Testis (tissue), 5 donors: ENCODE measurements at places on chromosomes 3 and 15.

GRCh38 chr3:7190095-7190494 lies 329.2 kb downstream of the GRM7 start:
- DNase-seq: no peak

- peak; percentile 7 for DNase-seq
These were observed 28.4 kb downstream of the CHDH start for GRCh38 chr3:53817809-53818208.

GRCh38 chr15:84783493-84784251 lies 33.5 kb upstream of the ALPK3 start:
- no peak for DNase-seq

DNA sequence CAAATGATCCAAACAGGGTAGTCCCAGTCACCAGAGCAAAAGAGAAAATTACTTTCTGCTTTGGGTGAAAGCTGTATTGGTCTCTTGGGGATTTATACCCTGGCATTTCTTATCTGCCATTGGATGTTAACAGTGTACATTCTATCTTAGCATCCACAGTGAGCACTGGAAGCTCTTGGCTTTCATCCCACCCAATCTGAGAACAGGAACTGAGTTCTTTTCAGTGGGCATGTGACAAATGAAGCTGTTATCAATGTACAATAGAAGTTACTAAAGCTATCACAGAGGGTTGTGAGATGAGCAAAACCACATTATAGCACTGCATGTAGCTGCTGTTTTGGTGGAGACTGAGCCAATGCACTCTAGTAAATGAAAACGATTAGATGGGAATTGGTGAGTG lies 300.7 kb downstream of the TUSC7 start:
- no peak for DNase-seq

GRCh38 chr3:186590580-186591295 lies 20.2 kb downstream of the DNAJB11 start:
- no peak for DNase-seq

DNA sequence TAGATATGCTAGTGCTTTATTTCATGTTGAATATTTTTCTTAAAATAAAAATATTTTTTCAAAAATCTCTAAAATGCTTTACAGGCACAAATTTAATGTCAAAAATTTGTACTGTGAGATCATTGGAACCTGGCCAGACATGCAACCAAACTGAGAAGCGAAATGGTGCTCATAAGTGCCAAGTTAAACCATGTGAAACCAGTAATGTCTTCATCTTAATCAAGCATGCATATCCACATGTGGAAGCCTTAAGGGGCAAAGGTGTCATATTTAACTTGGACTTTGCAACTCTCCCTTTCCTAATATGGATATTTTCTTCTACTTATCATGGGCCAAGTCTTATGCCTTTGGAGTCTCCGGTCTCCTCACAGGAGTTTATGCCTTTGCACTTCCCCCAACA lies 208.9 kb upstream of the COL8A1 start:
- DNase-seq: no peak

DNA sequence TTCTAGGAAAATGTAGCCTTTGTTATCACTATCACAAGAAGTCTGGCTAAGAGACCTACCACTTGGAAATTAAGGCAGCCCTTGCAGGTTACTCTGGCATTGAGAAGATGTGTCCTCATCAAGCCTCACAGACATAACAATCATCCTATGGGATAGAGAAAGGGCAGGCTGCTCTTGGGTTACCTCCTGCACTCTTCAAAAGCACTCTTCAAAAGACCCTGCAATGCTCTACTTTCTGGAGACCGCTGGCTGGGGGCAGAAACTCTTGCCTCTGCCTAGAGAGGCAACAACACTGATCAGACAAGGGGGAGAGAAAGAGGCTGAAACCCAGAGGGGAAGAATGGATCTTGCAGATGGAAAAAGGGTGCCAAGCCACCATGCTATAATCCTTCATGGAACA lies 127.9 kb upstream of the BNIP2 start:
- no peak for DNase-seq

- DNase-seq: no peak
These were observed 311.2 kb upstream of the MCTP2 start for GRCh38 chr15:93920204-93920603.

GRCh38 chr3:121962443-121962842 lies 59.6 kb downstream of the ILDR1 start:
- no peak for DNase-seq

DNA sequence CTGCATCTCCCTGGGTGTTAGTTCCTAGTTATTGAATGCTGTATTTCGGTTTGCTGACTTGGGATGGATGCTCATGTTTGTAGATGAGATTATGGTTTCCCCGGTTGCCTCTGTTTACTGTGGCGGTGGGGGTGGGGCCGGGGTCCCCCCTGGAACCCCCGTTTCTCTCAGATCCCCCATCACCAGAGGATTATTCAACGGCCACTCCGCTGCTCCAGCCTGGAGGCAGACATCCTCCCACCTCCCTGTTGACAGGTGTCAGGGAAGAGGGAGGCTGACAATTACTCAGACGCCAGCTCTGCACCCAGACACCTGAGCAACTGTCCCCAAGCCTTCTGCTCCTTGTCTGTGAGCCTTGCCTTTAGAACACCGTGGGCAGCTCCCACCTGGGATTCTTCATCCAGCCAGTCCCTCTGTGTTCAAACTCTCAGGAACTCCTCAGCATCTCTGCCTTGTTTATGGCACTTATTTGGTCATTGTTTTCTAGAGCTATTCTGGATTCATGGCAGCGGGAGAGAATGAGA lies 95.9 kb upstream of the PRR20G start:
- no peak for DNase-seq

DNA sequence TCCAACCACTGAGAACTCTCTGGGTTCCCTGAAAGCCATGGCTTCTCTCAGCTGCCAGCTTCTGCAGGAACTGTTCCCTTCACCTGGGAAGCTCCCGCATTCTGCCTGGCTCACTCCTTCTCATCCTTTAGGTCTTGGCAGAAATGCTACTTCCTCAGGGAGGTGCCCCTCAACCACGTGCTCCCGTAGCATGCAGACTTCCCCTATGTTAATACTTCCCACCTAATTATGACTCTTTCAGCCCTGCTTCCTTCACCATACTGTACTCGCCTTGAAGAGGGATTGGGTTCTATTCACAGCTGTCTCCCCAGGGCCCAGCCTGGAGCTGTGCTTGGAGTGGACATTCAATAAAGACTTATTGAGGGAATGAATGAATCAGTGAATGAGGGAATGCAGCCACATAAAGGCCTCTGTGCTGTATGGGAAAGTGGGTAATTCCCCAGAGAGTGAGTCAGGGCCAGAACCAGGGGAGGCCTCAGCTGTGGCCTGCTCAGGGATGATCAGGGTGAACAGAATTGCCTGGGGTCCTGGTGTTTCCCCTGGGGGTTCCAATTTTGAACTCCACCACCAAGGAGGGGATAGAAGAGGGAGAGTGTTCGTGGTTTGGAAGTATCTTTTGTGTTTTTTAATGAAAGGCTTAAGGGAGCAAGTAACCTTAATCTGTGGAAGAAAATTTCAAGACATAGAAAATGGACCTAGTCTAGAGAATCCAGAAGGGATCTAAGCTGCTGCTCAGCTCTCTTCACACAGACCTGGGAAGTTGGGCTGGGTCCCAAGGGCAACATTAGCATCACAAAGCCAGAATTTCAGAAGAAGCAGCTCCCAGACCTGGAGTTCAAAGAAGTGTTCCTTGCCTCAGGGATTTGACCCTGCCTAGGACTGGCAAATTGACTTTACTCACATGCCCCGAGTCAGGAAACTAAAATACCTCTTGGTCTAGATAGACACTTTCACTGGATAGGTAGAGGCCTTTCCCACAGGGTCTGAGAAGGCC lies 14.6 kb upstream of the FAM107A start:
- no peak for DNase-seq

GRCh38 chr3:46512191-46512749 lies 14.5 kb downstream of the RTP3 start:
- no peak for DNase-seq

DNA sequence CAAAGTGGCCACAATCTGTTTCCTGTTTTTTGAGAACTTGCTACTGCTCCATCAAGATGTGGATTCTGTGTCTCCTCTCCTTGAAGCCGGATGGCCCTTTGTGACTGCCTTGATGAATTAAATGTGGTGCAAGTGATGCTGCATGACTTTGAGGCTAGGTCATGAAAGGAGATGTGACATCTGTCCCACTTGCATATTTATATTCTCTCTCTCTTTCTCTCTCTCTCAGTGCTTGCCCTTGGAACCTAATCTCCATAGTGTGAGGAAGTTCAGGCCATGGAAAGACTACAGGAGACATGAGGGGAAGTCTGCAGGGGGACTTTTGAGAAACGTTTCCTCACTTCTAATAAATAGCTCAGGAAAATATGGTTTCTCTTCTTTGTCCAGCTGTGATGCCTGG lies 50.0 kb upstream of the ADPGK start:
- no peak for DNase-seq

DNA sequence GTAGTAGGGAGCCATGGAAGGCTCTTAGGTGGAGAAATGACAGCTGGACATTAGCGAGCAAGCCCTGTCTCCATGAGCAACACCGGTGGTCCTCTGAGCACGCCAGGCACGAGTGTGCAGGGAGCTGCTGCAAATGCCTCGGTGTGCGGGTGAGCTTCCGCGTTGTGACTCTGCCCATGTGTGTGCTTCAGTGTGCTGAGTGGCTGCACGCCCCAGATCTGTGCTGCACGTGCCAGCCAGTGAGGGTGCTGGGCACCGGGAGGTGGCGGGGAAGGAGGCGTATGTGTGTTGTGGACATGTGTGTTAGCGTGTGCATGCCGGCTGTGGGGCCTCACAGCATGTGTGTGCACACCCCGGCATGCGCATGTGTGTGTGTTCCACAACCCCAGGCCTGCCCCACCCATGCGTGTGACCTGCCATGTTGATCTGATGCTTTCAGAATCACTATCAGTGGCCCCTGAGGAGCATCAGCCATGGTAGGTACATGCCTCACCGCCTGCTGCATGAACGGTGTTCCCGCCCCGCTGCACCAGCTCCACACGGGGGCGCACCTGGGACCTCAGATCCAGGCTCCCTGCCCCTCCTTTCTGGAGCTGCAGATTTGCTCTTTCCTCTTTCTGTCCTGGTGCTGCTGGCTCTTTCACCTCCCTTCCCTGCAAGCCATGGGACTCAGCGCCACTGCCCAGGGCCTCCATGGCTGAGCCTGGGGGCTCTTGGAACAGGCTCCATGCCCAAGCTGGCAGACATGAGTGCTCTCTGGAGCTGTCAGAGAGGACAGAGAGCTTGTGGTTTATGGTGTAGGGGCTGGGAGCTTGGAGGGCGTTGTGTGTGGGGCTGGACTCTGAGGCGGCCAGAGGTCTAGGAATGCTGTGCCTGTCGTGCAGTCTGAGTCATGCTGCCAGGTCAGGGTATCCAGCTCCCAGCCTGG lies 169.4 kb downstream of the TBC1D2B start:
- DNase-seq: peak; percentile 77

DNA sequence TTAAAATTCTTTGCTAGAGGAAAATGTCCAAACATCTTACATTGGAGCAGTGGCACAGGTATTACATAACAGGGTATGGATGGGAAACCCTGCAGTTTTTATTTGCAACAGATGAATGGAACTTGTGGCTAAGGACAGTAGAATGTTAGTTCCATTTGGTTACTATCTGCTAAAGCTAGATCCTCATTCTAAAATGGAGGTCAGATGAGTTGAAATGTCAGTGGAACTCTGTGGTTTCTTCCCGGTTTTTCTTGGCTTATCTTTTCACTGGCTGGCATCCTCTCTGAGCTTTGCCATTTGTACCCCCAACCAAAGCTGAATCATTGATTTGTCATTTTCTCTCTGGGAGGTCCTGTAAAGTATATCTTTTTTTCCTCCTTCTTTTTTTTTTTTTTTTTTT lies 68.9 kb downstream of the ARMC8 start:
- DNase-seq: no peak

GRCh38 chr3:160684368-160684740 lies 7.4 kb downstream of the ARL14 start:
- no peak for DNase-seq

DNA sequence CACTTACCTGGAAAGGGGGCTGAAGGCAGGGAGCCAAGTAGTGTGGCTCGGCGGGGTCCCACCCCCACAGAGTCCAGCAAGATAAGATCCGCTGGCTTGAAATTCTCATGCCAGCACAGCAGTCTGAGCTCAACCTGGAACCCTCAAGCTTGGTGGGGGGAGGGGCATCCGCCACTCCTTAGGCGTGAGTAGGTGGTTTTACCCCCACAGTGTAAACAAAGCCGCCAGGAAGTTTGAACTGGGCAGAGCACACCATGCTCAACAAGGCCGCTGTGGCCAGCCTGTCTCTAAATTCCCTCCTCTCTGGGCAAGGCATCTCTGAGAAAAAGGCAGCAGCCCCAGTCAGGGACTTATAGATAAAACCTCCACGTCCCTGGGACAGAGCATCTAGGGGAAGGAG lies 156.3 kb downstream of the KBTBD8 start:
- no peak for DNase-seq

GRCh38 chr15:91265416-91265940 lies 165.4 kb downstream of the SV2B start:
- DNase-seq: no peak

GRCh38 chr15:23441204-23441603 lies 5.8 kb downstream of the GOLGA6L2 start:
- no peak for DNase-seq

- no peak for DNase-seq
These were observed 369.0 kb upstream of the PPP2R3A start for GRCh38 chr3:135596563-135596962.

GRCh38 chr3:132654190-132654589 lies 5.4 kb downstream of the ACAD11 start:
- no peak for DNase-seq

- DNase-seq: no peak
These were observed 10.8 kb downstream of the THRB start for GRCh38 chr3:24483873-24484272.

GRCh38 chr15:58423831-58424608 lies 7.8 kb upstream of the LIPC start:
- DNase-seq: no peak

- peak; percentile 22 for DNase-seq
These were observed 14.3 kb upstream of the TNFAIP8L3 start for GRCh38 chr15:51108933-51109550.

DNA sequence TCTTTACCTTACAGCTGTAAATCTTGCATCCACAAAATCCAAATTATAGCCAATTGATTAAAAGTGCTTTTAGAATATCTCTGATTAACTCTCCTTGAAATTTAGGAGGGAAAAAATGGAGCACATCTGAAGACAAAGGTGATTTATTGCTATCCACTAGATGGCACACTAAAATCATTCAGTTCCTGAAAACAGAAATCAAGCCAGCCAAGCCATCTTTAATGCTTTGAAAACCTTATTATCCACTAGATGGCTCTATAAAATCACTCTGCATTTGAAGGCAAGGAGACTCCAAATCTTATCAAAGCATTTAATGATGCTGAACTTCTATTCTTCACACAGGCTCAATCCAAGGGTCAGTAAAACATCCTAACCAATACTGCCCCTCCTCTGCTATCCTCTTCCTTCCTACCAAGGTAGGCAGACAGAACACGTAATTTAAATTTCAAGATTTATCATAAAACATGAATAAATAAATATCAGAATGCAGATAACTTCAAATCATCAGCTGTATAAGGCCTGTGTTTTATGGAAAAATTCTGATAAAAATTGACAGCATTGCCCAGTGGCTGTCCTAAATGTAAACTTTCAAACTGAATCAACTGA lies 48.4 kb downstream of the GOLIM4 start:
- no peak for DNase-seq

- DNase-seq: no peak
These were observed 35.9 kb upstream of the TFRC start for GRCh38 chr3:196117809-196118208.
